Ureter (tissue), 1 donor: ENCODE measurements at places on chromosomes 7 and 10. TPM values are rescaled to one million over a fixed set of nuclear protein-coding genes. Genes with fewer than 3 reads are reported as not detected.

The TUBB8 gene
- total RNA-seq, result 0.78 TPM

The PLOD3 gene
- total RNA-seq, result 50.9 TPM

The AZGP1 gene
- 6.2 TPM for total RNA-seq

The WEE2 gene
- total RNA-seq, result not detected

The ITPRID1 gene
- total RNA-seq, result not detected

The AKR1B15 gene
- 1.6 TPM for total RNA-seq

The CALN1 gene
- total RNA-seq, result not detected

The SPDYE9 gene
- total RNA-seq, result not detected

The OPN1SW gene
- not detected for total RNA-seq

The COL26A1 gene
- total RNA-seq, result not detected

The TAS2R41 gene
- total RNA-seq, result not detected

The ARL5B gene
- total RNA-seq, result 11.8 TPM

The EVX1 gene
- total RNA-seq, result 5.6 TPM

The CALY gene
- not detected for total RNA-seq

The RSPH10B gene
- 0.44 TPM for total RNA-seq

The NPY4R gene
- total RNA-seq, result not detected

The CALHM3 gene
- total RNA-seq, result not detected

The KEL gene
- total RNA-seq, result 1.3 TPM

The VWDE gene
- total RNA-seq, result 2.6 TPM

The HPS1 gene
- 63.3 TPM for total RNA-seq

The TMEM236 gene
- total RNA-seq, result 0.49 TPM

The AEBP1 gene
- 131 TPM for total RNA-seq

The CFAP70 gene
- total RNA-seq, result 6.3 TPM

The KCNMA1 gene
- 87.9 TPM for total RNA-seq

The AKR1C8 gene
- total RNA-seq, result not detected

The C10orf95 gene
- total RNA-seq, result 1.5 TPM

The TMED4 gene
- total RNA-seq, result 105 TPM

The SDK1 gene
- 27.3 TPM for total RNA-seq

The TMEM273 gene
- total RNA-seq, result 26.6 TPM

The C10orf53 gene
- total RNA-seq, result not detected

The DENND11 gene
- total RNA-seq, result 19.1 TPM

The VGF gene
- not detected for total RNA-seq

The DNAJC12 gene
- total RNA-seq, result 1.8 TPM

The BAIAP2L1 gene
- 36.5 TPM for total RNA-seq

The CPA2 gene
- total RNA-seq, result not detected

The MOGAT3 gene
- total RNA-seq, result not detected

The KLF14 gene
- total RNA-seq, result 0.36 TPM

The DRGX gene
- not detected for total RNA-seq

The KIN gene
- total RNA-seq, result 11.5 TPM

The HMX3 gene
- not detected for total RNA-seq

The PRLHR gene
- not detected for total RNA-seq

The FLNC gene
- total RNA-seq, result 84.1 TPM

The ZNF425 gene
- 3.0 TPM for total RNA-seq

The SPDYE2 gene
- 0.52 TPM for total RNA-seq

The PRPS1L1 gene
- total RNA-seq, result not detected

The CYP3A4 gene
- not detected for total RNA-seq

The LRRD1 gene
- total RNA-seq, result not detected

The ABCA13 gene
- total RNA-seq, result 5.2 TPM
